ENCODE measurements at places on chromosomes 12 and 14.

DNA sequence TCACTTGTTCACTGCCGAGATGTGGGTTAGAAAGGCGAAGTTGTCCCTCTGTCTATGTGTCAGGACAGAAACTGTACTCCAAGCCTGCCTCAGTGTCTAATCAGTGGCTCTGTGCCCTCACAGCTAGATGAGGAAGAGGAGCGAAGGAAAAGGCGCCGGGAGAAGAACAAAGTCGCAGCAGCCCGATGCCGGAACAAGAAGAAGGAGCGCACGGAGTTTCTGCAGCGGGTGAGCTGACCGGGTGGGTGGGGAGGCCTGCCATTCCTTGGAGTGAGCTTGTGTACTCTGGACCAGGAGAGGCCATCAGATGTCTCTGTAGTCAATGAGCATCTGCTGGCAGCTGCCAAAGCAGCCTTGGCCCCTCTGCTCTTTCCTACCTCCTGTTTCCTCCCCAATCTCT is 33.5 kb downstream of the JDP2 start:
- DNase-seq, result no peak

- no peak for DNase-seq
Observed at GRCh38 chr14:100652744-100653143, 65.5 kb upstream of the BEGAIN start.

DNA sequence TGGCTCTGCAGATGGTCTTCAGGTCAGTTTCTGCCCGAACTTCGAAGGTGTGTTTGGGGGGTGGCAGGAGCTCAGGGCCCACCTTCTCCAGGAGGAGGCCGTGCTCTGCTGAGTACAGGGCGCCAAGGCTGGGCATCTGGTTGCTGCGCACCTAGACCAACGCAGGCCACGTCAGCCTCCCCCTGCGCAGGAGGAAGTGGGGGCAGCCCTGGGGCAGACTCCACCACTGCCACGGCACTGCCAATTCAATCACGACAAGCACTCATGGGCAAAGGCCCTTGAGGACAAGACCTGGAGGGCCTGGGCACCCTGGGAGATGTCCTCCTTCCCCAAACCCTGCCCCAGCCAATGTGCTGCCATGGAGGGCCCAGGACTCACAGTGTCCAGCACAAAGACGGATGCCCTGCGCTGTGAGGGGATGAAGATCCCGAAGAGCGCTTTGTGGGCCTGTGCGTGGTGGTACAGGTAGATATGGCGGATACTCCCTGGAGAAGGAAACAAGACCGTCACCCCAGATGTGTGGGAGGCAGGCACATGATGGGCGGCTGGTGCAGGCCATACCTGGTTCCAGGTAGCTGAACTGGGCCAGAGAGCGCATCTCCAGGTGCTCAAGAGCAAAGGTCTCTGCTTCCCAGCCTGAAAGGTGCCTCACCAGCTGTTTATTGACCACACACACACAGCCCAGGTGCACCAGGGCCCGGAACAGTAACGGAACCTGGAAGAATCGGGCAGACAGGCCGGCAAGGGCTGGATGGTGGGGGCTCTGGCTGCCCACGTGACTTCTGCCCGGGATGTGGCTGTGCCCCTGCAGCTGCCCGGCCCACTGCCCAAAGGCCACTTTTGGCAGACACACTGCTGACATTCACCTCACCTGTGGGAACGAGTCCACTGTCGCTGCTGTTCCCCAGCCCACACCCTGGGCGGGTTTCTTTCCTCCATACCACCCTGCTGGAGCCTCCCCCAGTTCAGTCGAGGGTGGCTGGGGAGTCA is 24.6 kb downstream of the P2RX2 start:
- DNase-seq, result no peak

- DNase-seq, result no peak
Observed at GRCh38 chr14:100748403-100748802, 21.7 kb downstream of the DLK1 start.

GRCh38 chr14:34775342-34775741 is 60.9 kb upstream of the CFL2 start:
- DNase-seq, result no peak

DNA sequence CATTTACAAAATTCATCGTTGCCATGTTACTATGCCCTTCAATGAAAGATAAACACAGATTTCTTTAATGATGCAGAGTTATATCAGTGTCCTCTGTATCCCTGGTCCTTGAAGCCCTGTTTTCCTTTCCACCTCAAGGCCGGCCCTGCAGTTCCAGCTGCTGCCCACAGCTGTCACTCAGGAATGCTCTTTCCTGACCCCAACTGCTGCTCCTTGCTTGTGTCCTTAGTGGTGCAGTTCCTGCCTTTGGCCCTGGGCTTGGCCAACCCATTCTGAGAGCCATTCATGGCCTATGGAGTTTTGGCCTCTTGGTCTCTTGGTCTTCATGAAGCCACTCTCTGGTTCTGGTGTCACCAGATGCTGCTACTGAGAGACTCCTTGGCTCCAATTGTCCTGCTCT is 93.1 kb downstream of the GAS2L3 start:
- no peak for DNase-seq

- DNase-seq, result no peak
Observed at GRCh38 chr12:93913845-93914244, 234.5 kb upstream of the PLXNC1 start.

DNA sequence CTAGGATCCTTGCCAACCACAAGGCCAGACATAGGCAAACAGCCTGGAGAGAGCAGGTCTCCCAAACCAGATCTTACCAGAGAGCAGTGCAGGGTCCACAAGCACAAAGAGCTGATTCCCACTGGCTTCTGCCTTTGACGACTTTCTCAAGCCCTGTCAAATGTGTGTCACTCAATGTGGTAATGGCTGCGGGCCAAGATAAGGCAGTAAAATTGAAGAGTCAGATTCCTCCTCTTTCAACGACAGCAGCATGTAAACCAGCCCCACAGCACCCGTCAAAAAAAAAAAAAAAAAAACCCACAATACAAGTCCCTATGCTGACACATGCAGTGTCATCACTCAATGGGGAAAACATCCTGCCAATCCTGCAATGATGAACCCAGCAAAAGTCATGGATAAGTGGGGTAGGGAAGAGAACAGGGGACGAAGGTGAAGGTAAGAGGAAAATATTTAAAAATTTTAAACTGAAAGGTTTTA is at the start of gene STON2:
TSS of gene STON2 (minus strand) at position 123 of the 477 bp plus-strand sequence. CDS start 1,942 bp downstream, outside the sequence.
- DNase-seq, result no peak

DNA sequence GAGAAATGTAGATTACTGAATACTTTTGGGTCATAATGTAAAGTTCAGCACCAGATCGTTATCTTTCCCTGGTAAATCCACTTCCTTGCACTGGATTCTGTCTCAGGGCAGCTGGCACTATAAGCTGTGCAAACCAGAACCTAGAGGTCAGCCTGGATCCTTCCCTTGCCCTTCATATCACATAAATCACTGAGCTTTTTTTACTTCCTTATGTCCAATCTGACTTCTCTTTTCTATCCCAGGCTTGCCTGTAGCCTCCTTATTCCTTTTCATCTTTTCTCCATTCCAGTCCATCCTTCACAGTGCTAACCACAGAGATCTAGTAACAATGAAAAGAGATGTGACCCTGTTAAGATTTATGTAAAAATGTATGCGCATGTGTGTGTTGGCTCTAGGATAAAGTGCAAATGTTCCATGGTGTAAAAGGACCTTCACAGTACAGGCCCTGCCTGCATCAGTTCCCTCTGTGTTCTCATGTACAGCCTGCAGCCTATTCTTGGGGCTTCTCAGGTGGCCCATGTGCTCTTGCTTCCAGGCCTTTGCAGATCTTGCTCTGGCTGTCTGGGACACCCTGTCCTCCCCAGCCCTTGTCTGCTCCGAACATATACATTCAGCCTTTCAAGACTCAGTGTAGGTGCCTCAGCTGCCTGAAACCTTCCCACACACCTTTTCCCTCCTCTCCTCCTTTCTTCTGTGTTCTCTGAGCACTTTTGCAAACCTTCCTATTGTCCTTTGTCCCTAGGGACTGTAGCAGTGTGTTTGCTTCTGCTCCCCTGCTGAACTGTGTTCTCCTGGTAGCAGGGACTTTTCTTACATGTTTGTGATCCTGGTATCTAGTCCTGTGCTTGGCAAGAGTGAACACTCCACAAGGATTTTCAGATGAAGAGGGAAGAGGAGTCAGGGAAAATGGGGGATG is 30.0 kb downstream of the PELI2 start:
- DNase-seq, result no peak

- DNase-seq, result no peak
Observed at GRCh38 chr14:98120831-98121464, 1151.0 kb downstream of the BCL11B start.

DNA sequence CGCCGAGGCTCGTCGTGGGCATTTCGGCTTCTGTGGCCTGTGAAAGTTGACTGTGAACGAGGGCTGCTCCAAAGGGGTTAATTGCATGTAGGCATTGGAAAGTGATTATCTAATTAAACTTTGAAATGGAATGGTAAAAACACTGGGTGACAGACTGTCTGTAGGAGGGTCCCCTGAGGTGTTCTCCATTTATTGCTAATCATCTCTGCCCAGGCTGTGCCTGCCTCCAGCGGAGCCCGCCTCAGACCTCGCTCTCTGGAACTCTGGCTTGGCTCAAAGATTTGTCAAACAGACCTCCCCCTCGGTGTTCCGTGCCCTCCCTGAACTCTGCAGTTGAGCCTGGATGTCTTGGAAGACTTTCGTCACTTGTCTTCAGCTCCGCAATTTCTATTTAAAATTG is 50.2 kb upstream of the VRK1 start:
- DNase-seq, result no peak

DNA sequence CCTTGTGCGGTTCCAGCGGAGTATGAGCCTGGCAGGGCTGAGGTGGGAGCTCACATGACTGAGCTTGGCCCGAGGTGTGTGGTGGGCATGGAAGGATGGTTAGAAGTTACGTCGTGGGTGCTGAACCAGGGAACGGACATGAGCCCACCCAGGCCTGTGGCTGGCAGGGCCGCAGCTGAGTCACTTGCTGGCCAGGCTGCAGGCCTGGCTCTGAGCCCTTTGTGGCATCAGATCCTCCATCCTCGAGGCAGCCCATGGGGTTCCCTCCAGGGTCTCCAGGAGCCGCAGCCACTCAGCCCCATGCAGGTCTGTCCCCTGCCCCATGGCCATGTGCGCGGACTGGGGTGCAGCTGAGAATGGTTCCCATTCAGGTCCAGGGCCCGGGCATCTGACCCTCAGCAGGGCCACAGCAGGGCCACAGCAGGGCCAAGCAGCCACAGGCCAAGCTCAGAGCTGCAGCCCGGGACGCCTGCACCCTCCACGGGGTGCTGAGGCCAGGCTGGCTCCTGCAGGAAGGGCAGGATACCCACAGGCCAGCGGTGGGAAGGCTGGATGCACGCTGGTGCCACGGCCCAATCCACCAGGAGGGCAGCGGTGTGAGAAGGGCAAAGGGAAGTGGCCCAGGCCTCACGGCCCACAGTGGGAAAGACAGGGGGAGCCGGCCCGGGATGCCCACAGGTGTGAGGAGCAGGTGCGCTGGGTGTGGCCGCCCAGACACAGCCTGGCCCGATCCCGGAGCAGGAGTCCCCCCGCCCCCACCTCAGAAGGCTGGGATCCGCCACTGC is 26.3 kb upstream of the ULK1 start:
- no peak for DNase-seq

DNA sequence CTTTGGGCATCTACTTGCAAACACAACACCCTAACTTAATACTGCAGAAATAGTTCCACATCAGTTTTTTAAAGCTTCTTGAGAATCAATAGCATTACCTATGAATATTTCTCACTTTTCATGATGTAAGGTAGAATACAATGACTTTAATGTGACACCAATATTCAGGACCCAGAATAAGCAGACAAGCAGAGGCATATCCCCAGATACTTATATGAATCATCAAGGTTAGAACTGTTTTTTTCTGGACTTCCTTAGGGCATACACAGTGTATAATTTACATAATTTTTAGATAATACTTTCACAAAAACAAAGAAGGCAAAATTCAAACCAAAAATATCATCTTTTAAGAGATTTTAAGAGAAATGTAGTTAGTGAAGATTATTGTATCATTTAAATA is 885.8 kb downstream of the FSCB start:
- no peak for DNase-seq

DNA sequence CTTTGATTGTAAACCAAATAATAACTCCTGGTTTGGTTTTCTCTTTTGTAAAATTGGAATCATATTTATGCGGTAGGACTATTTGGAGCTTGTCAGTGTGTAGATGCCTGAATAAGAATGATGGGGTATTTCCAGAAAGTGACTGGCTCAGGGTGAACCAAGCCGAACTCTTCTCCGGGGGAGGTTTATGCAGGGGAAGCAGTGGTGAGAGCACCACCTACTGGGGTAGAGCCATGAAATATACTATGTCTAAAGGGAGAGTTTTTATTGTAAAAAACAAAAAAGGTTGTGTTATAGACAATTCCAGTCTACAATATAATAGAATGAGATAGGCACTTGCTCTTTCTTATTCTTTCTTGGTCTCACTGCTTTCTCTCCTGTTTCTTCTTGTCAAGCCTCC is 222.9 kb upstream of the SLC16A7 start:
- no peak for DNase-seq

DNA sequence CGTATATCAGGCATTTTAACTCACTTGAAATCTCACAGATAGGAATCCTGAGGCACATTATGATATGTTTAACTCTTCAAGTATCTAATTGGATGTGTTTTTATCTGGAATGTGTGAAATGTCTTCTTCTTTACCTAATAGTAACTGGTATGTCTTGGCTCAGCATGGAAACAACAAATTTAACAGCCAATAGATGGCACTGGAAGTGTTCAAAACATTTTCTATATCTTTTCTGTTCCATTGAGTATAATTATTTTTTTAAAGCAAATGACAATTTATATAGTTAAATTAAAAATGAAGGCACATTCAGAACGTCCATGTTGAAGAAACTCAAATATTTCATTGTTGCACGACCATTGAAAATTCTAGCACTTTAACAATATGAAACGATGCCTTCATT is 164.6 kb upstream of the SLC16A7 start:
- DNase-seq, result no peak

DNA sequence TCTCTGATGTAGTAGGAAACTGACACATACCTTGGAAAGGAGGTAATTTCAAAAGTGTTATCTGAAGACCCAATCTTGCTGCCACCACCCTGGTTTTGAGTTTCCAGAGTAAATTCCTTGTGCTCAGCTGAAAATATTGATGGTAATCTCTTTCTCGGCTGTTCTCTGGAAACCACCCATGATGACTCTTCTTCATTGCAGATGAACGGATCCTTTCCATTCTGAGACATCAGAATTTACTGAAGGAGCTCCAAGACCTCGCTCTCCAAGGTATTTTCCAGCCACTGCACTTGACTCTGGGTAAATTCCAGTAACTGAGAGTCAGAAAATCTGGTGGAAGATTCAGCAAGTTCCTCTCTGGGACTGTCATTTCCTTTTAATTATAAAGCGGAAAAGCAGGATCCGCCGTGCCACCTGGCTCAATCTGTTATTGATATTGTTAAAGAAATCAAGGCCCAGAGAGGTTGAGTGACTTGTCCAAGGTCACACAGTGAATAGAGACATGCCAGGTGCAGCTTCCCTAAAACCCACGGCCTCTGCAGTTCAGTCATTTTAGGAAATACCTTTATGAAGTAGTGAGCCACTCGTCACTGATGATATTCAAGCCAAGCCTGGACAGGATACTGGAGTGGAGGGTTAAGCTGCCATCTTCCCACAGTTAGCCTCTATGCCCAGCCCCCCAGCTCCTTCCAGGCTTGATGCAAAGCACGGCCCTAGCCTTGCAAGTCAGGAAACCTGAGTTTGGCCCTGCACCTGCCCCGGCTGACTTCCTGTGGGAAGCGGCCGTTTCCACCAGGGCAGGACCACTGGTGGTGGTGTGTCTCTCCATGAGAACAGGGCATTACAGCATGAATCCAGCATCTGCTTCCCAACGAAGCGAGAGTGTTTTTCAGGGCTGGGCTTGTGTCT is 4.7 kb downstream of the CHGA start:
- DNase-seq, result no peak

Data from activated CD8-positive, alpha-beta memory T cell treated with anti-CD3 and anti-CD28 coated beads, Interleukin-2, amount 50 U/mL, for 48 hours (primary cell).